ENCODE measurements at places on chromosomes 11 and 22.

GRCh38 chr22:50276143-50276542 lies 6.0 kb upstream of the MAPK11 start:
- DNase-seq: no peak

DNA sequence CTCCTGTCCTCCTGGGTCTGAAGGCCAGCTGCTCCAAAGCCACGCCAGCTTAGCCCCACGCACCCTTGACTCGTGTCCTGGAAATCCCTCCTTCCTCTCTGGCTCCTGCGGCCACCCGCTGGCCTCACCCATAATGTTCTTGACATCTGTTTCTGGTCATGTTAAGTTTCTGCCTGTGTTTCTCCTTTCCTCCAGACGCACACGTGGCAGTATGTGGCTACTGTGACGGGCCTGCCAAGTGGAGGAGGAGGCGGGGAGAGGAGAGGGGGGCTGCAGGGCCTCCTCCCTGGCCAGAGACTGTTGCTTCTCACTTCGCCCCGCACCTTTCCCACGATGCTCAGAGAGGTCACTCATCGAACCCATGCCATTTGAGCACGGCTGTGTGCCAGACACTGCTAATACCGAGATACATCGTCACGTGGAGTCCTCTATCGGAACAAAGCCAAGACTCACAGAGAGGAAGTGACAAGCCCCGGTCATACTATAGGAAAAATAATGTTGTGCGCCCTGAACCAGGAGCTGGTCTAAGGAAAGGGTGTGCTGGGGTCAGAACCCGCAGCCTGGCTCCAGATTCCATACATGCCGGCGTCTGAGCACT lies 11.5 kb downstream of the C1QTNF6 start:
- no peak for DNase-seq

DNA sequence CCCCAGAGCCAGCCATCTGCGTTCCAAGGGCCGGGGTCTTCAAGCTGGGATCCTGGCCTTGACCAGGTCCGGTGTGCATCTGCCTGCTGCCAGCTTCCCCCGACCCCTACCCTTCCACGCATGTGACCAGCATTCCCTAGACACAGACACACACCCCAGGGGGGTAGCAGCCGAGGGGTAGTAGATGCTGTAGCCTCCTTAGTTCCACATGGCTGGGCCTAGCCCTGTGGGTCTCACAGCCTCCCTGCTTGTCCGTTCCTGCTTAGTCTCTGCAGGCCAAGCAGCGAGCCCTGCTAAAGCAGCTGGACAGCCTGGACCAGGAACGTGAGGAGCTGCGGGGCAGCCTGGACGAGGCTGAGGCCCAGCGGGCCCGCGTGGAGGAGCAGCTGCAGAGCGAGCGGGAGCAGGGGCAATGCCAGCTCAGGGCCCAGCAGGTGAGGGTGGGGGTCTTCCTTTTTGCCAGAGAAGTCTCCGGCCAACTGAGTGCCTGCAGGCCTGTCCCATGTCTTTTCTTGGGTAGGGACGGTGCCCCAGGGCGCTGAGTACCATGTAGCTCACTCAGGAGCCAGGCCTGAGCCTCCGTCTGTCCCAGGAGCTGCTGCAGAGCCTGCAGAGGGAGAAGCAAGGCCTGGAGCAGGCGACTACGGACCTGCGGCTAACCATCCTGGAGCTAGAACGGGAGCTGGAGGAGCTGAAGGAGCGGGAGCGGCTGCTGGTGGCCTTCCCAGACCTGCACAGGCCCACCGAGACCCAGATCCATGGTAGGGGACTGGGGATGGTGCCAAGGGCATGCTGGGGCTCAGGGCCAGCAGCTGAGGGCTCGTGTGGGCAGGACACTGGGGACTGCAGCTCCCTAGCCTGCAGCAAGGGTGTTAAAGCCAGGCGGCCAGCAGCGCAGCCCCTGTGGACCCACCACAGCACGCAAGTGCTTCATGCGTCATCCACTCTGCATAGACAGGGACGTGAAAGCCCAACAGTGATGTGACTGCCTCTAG lies 13.6 kb downstream of the RNF215 start:
- peak; percentile 51 for DNase-seq

DNA sequence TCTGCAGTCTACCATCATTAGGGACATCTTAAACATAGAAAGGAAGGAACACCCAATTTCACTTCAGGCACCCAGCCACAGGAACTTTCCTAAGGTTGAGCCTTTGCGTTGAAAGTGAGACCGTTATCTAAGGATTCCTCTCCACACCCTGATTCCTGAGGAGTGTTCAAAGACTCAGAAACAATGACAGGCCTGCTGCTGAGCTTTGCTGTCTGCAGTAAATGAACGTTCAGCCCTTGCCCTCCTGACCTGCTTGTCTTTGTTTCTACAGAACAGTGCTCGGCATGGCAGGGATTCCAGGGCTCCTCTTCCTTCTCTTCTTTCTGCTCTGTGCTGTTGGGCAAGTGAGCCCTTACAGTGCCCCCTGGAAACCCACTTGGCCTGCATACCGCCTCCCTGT lies 7.0 kb downstream of the PRSS23 start:
- peak; percentile 76 for DNase-seq

GRCh38 chr11:98409069-98409468 lies 611.7 kb upstream of the CNTN5 start:
- no peak for DNase-seq

DNA sequence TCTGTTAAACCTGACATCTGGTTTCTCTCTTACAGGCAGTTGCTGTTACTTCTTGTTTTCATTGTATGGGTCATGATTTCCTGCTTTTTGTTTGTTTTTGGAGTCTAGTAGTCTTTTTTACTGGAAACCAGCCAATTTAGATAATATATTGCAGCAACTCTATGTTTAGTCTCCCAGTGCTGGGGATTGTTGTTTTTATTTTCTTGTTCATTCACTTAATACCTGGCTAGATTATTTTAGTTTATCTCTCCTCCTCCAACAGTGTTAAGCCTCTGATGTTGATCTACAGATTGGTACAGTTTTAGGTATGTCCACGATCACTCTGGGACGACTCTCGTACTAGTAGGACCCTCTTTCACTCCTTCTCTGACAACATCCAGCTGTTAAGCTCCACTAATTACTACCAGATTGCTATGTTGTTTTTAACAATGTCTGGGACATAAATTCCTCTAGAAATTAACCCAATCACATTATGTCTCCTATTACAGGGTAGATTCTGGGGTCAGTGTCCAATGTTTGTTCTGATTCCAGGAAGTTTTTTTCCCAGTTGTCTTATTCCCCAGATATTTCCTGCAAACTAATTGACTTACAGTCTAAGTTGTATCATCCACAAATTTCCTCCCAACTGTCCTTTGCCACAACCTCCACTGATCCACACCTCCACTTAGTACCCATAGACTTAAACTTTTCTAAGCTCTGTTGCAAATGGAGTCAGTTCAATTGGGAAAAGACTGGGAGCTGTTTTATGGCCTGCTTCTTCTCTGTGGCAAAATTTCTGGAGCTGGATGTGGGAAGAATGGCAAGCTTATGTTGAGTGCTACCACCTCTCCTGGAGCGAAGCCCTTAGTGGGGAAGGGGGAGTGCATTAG lies 1280.6 kb upstream of the CNTN5 start:
- no peak for DNase-seq

- no peak for DNase-seq
Measured at GRCh38 chr11:36447514-36447913, 62.6 kb downstream of the TRAF6 start.

DNA sequence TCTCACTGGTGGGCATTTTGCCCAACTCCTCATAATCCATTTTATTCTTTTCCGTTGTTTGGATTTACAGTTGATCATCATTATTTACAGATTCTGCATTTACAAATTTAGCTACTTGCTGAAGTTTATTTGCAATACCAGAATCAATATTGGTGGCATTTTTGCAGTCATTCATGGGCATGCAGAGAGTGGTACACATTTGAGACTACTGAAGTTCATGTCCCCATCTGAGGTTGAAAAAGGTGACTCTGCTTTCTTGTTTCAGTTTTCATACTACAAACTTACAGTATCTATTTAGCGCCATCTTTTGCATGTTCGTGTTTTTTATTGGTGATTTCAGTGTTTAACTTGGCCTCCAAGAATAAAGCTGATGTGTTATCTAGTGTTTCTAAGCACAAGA lies 318.7 kb upstream of the CTSC start:
- DNase-seq: no peak

- DNase-seq: no peak
Measured at GRCh38 chr11:98234698-98235097, 786.1 kb upstream of the CNTN5 start.

DNA sequence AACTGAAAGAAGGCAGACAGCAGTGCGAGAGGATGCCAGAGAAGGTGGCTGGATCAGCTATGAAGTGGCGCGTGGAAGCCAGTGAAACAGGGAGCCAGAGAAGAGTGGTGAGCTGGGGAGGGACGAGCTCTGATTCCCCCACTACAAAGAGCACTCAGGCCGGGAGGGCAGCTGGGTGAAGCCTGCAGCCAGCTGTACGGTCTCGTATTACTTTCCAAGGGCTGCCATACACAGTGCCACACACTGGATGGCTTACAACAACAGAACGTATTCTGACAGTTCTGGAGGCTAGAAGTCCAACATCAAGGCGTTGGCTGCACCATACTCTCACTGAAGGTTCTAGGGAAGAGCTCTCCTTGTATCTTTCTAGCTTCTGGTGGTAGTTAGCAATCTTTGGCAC lies 47.1 kb upstream of the WNT11 start:
- DNase-seq: no peak

DNA sequence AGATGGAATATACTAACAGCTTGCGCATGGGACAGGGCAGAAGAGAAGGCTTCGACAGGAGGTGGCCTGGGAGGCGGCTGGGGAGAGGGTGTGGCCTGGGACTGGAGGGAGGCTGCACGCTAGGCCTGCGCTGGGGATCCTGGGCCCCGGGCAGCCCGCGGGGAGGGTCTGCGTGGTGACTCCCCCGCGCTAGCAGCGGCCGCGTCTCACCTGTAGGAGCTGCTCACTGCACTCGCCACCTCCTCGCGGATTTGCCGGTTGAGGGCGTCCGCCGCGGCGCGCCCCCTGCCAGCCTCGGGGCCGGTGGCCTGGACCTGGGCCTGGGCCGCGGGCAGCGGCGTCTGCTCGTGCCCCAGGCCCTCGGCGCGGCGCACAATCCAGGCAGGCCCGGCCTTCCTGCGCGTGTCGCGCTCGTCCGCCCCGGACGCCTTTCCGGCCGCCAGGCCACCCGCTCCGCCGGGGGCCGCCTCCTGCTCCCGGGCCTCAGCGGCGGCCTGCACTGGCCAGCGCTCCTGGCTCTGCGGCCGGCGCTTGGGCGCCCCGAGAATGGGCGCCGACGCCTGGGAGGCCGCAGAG lies 1.5 kb downstream of the MAP6 start:
- peak; percentile 71 for DNase-seq

DNA sequence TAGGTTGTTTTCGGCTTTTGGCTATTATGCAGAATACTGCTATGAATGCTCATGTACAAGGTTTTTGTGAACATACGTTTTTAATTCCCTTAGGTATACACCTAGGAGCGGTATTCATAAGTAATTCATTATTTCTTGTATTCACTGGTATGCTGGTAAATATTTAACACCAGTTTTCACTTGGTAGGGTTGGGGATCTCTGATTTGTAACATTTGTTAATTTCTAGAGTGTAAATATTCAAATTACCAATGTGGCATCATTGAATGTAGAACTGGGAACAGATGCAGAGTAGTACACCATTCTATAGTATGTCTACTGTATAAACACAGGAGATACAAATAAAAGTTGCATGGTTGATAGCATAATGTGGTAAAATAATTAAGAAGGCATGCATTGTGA lies 16.3 kb downstream of the GVQW3 start:
- no peak for DNase-seq

- peak; percentile 97 for DNase-seq
Measured at GRCh38 chr11:19660076-19660475, 52.6 kb upstream of the NAV2 start.

DNA sequence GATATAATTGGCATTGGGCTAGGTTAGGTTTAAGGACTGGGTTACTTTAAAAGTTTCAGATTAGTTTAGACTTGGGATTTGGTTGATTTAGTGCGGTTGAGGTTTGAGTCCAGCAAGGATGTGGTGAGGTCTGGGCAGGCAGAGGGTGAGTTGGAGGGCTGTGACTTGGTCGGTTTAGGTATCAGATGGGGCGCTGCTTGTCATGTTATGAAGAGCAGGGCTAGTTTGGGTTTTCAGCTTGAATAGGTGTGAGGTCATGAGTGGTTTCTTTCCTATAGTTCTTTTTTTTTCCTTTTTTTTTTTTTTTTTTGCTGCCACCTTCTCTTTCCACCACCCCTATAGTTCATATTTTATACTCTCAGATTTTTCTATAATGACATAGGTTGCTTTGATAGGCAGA lies 4.8 kb downstream of the CLCF1 start:
- no peak for DNase-seq

DNA sequence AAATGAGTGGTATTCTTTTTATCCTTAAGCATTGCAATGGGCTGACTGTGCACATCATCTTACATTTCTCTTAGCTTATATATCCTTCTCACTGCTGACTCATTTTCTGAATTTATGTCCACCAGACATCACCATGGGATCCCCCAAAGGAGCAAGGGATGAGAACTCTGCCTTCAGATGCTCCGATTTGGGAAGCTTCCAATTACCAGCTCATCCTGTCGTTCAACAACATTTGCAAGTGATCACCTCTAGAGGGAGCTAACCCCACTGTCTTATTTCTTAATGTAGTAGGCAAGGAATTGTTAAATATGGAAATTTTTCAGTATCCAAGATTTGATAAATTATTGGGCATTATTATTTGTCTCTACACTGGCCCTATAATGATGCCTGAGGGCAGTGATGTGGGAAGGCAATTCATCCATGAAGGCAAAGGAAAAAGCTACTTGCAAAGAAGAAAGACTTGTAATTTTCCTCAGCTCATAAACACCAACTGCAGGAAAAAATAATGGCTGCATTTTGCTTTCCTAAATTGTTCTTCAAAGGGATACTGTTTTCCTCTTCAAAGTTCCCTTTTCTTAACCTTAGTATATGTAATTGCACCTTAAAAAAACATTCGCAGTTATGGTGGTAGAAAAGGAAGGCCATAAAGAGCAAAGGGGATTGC lies 102.4 kb upstream of the FSHB start:
- no peak for DNase-seq

GRCh38 chr11:70577948-70578347 lies 179.6 kb downstream of the CTTN start:
- peak; percentile 50 for DNase-seq

GRCh38 chr11:11569936-11570491 lies 51.8 kb downstream of the GALNT18 start:
- no peak for DNase-seq

GRCh38 chr22:19819208-19819910 lies 35.3 kb downstream of the GNB1L start:
- peak; percentile 44 for DNase-seq
